ENCODE measurements at places on chromosomes 1 and 21. TPM values are rescaled to one million over a fixed set of nuclear protein-coding genes. Genes with fewer than 3 reads are reported as not detected.

RHCE gene
- total RNA-seq = 1.2 TPM

CYP2J2 gene
- total RNA-seq = not detected

NTNG1 gene
- 1.3 TPM for total RNA-seq

LCE3D gene
- total RNA-seq = not detected

POU3F1 gene
- total RNA-seq = not detected

BLACAT1 gene
- not detected for total RNA-seq

NEK2 gene
- total RNA-seq = 43.3 TPM

COL8A2 gene
- total RNA-seq = 2.0 TPM

SPRR2G gene
- not detected for total RNA-seq

SPRR1A gene
- not detected for total RNA-seq

NEGR1 gene
- 13.8 TPM for total RNA-seq

TRPM2 gene
- not detected for total RNA-seq

LRRN2 gene
- total RNA-seq = not detected

WNT3A gene
- total RNA-seq = not detected

TMEM61 gene
- total RNA-seq = not detected

ARHGAP30 gene
- not detected for total RNA-seq

FAM163A gene
- total RNA-seq = not detected

SPATA6 gene
- total RNA-seq = 2.1 TPM

OVAAL gene
- not detected for total RNA-seq

SYPL2 gene
- total RNA-seq = 0.19 TPM

MEGF6 gene
- 38.9 TPM for total RNA-seq

LZIC gene
- total RNA-seq = 41.8 TPM
